Activated T-cell treated with anti-CD3 and anti-CD28 coated beads, Interleukin-2, amount 50 U/mL, for 72 hours (primary cell): ENCODE measurements at places on chromosomes 11 and 22. TPM values are rescaled to one million over a fixed set of nuclear protein-coding genes. Genes with fewer than 3 reads are reported as not detected.
A peak's percentile ranks its signal among the peaks of the same experiment; 100 is the strongest.

- no peak for DNase-seq
These were observed 164.5 kb downstream of the CRYBB2 start for GRCh38 chr22:25383892-25384291.

SCUBE2 gene
- total RNA-seq, result not detected

- no peak for DNase-seq
These were observed 6.2 kb upstream of the APLP2 start for GRCh38 chr11:130063451-130063850.

MFRP gene
- total RNA-seq, result not detected

GRCh38 chr11:45930951-45931570 is 8.6 kb downstream of the LARGE2 start:
- no peak for DNase-seq

- DNase-seq, result no peak
These were observed 1.6 kb upstream of the HORMAD2 start for GRCh38 chr22:30078320-30079311.

DNA sequence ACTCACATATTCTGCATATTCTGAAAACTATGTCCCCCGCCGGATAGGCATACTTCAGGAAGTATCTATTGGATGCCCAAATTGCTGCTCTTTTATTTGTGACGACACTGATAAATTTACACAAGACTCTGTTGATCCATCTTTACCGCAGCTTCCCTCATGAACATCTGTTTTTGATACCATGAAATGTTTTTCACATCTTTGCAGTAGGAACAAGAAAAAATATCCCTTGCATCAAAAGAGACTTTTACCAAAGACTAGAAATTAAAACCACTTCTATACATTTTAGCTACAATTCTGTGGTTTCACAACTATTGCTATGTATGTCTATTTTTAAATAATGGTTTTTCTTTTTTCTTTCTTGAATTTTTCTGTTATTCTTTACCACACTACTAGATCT is 15.3 kb downstream of the POU2AF2 start:
- DNase-seq, result no peak

DNA sequence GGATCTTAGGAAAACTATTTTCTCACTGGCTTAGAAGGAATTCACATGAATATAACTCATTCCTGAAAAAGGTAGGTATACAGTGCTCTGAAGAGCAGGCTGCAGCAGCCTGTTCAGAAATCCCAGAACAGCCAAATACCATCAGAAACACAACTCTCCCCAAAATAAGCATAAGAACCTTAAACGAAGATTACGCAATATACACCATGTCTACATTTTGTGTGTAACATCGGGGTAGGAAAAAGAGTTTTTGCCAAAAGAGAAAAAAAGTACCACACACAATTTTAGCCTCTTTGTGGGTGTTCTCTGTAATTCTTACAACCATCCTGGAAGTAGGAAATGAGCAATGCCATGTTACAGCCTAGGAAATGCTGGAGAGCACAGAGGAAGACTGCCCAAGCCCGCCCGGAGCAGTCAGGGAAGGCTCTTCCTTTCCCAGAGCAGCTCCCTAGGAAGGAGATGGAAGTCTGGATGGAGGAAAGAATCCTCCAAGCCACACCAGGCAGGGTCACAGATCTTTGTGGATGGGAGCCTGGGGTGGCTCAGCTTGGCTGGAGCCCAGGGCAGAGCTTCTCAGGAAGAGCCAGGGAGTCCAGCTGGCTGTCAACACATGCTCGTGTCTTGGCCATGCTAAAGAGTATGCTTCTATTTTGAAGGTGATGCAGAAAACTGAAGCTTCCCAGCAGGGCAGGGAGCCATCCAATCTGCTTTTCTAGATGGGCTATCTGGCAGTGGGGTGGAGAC is 49.7 kb upstream of the ARFGAP3 start:
- no peak for DNase-seq

- DNase-seq, result peak; percentile 79
These were observed 34.2 kb upstream of the VPREB1 start for GRCh38 chr22:22210375-22210774.

DNA sequence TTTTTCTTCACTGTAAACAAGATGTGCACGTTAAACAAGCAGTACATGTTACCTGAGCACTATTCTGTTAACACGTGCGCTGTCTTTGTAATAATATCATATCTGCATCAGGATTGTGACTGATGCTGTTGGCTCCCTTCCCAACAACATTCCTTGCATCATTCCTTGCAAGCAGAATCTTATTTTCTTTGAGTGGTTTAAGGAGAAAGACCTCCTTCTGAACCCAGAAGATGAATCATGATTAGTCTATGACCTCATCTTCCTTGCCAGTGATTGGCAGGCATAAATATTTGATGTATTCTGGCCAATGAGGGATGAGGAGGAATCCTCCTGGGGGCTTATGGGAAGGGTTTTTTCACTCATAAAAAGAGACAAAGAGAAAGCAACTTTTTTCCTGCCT is 46.2 kb downstream of the C11orf71 start:
- DNase-seq, result no peak

DNA sequence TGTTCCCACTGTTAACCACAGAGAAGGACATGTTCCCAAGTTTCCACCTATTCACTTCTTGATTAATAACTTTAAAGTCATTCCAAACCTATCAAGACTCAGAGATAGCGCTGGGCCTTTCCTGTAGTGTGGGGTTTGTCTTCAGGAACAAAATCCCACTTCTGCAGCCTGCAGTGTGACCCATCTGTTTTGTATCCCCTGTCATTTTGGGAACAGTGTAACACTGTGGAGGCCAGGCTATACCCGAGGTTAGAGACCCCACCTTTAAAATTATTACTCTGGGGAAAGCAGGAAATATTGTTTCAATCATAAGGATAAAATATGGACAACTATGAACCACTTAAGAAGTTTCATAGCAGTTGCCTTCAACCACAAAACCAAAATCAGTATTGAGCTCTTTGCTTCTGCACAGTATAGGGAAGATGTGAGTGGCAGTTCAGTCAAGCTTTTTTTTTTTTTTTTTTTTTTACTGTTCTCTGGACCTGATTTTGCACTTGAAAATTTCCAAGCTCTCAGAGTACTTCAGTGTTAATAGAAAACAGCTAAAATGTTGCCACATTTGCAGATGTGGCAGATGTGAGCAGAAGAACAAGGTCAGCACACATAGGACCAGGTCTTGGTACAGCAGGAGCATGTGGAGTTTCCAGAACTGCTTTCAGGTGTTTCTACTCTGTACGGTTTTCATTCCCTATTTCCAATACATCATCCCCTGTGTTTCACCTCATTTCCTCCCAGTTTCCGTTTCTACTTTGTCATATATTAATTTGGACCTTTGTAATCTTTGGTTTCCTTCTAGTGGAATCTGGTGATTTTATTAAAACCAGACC is 121.5 kb downstream of the MAML2 start:
- no peak for DNase-seq

CHRNA10 gene
- total RNA-seq, result 2.8 TPM

- no peak for DNase-seq
These were observed 37.6 kb upstream of the THY1 start for GRCh38 chr11:119460582-119460981.

GUCY1A2 gene
- not detected for total RNA-seq

SELENOO gene
- 19.4 TPM for total RNA-seq

CCDC188 gene
- total RNA-seq, result not detected

RASD2 gene
- total RNA-seq, result 0.28 TPM

APOBEC3A gene
- not detected for total RNA-seq

DNA sequence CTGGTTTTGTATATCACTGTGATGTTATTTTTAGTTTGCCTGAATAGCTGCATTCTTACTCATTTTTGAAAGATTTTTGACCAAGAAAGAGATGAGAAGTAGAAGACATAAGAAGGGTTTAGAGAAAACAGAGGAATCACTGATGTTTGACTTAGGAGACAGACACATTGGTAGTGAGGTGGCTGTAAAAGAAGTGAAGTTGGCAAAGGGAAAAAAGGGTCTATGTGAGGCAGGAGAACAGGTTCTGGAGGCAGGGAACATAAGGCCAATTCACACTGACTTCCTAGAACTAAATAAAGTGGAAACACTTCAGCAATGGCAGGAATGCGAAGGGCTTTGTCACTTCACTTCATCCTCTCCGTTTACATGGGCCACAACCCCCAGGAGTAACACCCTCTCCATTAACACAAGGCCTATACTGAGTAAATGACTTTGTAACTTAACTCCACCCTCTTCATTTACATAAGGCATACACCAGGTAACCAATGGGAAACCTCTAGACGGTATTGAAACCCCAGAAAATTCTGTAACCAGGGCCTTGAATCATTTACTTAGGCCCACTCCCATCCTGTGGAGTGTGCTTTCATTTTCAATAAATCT is 36.5 kb downstream of the CTSC start:
- no peak for DNase-seq

- DNase-seq, result peak; percentile 8
These were observed 89.2 kb downstream of the PLEKHA7 start for GRCh38 chr11:16924826-16925560.

GRCh38 chr22:34001701-34002466 is 81.6 kb upstream of the LARGE1 start:
- no peak for DNase-seq

DNA sequence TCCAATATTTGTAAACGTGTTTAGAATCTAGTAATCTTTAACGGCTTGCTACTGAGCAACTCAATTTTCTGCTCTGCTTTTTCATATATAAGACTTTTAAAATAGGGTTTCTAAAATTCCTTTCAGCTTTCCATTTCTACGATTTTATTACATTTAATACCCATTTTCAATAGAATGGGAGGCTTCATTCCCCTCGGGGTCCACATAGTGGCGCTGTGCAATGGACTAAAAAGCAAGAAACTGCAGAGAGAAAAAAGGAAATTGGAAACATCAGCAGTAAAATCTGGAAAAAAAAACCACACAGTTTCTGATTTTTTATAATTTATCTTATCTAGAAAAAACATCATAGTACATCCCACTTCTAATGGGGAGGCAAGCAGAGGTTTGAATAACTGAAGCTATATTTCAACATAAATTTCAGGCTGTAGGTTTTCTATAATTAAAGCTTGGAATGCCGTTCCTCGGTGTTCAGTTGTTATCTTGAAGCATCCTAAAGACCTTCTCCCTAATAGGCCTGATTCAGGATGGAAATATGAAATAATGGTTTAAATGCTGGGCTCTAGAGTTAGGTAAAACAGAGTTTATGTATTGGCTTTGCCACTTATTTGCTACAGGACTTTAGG is 18.7 kb upstream of the JHY start:
- peak; percentile 42 for DNase-seq

- DNase-seq, result no peak
These were observed 8.0 kb downstream of the CDPF1 start for GRCh38 chr22:46242076-46242475.

KDELR3 gene
- total RNA-seq, result 0.37 TPM

- DNase-seq, result peak; percentile 28
These were observed 705 bp downstream of the CLDN5 start for GRCh38 chr22:19523240-19524169.

- peak; percentile 8 for DNase-seq
These were observed 367.6 kb downstream of the TBC1D22A start for GRCh38 chr22:47129902-47130635.

- no peak for DNase-seq
These were observed 182.6 kb downstream of the TRPC6 start for GRCh38 chr11:101401245-101401644.

HEPACAM gene
- not detected for total RNA-seq

ZNF70 gene
- total RNA-seq, result 1.8 TPM

- no peak for DNase-seq
These were observed 12.0 kb upstream of the ANO3 start for GRCh38 chr11:26319906-26320305.

LIN7C gene
- 16.9 TPM for total RNA-seq

DNA sequence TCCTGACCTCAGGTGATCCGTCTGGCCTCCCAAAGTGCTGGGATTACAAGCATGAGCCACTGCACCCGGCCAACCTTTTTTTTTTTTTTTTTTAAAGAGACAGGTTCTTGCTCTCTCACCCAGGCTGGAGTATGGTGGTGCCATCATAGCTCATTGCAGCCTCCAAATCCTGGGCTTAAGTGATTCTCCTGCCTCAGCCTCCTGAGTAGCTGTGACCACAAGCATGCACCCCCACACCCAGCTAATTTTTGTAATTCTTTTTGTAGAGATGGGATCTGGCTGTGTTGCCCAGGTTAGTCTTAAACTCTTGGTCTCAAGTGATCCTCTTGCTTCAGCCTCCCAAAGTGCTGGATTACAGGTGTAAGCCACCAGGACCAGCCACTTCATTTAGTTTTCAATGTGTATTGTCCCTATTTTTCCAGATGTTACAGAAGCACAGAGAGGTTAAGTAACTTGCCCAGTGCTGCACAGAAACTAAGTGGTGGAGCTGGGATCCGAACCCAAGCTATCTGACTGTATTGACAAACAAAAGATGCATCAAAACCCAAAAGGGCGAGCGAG is 55.6 kb upstream of the GRK3 start:
- no peak for DNase-seq

LRP4 gene
- total RNA-seq, result 0.09 TPM

DNA sequence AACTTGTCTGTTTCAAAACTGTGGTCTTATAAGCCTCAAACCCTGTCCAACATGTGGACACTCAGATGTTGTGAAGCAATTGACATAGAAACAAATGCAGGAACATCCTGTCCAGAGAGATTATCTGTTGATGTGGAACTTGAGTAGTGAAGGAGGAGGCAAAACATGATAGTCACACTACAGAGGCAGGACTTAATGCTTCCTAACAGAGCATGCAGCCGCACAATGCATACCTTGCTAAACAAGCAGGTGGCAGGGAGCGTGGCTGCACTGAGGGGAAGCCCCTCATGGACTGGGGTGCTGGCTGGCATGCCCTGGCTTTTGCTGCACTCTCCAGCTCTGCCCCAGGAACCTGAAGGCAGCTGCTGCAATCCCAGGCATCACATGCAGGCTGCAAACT is 5.3 kb downstream of the C22orf39 start:
- DNase-seq, result no peak

LINC01488 gene
- not detected for total RNA-seq

DNA sequence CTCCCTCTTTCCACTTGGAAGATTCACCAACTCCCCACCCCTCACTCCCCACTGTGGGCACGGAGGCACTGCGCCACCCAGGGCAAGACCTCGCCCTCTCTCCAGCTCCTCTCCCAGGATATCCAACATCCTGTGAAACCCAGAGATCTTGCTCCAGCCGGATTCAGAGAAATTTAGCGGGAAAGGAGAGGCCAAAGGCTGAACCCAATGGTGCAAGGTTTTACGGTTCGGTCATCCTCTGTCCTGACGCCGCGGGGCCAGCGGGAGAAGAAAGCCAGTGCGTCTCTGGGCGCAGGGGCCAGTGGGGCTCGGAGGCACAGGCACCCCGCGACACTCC is 397 bp upstream of the CD44 start:
- no peak for DNase-seq

- no peak for DNase-seq
These were observed at the start of gene TMPRSS13 for GRCh38 chr11:117929142-117929915. TSS of gene TMPRSS13 (minus strand) at chr11:117929402. CDS start at chr11:117929307, 95 bp downstream.

BTG4 gene
- not detected for total RNA-seq
